Stimulated activated CD8-positive, alpha-beta memory T cell treated with anti-CD3 and anti-CD28 coated beads, Interleukin-4, amount 100 ng/mL, for 1 hour (primary cell): ENCODE measurements at places on chromosomes 1 and 21.

GRCh38 chr1:150021191-150021694, 10.7 kb upstream of the OTUD7B start:
- no peak for DNase-seq

GRCh38 chr1:227736814-227737432, 1.7 kb downstream of the SNAP47 start:
- DNase-seq: no peak

DNA sequence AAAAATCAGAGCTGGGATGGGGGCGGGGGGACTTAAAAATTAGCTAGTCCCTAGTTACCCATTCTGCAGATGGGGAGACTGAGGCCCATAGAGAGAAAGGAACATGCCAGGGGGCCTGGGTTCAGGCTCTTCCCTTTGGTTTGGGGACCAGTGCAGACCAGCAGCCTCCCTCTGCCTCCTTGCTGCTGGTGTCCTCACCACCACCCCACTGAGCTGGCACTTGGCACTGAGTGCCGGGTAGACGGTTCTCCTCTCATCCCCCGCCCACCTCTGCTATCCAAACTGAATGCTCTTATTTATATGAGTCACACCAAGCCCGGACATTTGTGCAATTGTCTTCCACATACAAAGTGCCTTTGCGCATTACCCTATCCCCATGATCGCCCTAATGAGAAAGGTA, 39.2 kb downstream of the CAMK2N1 start:
- no peak for DNase-seq

GRCh38 chr1:173532237-173532636, 55.1 kb downstream of the PRDX6 start:
- no peak for DNase-seq

DNA sequence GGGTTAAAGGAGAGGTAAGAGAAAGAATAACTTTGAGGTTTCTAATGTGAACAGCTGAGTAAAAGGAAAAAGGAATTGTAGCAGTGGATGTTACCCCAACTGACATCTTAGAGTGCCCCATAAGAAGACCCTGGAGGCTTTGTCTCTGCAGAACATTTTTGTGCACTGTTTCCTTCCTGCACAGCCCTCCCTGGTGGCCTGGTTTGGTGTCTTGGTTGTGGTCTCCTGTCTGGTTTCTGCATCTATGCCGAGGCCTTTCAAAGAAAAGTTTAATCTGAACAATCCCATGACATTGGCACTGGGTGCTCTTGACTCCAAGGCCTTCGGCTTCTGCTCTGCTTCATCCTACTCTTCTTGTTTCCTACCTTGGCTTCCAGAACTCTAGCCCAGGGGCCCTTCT, 57.8 kb downstream of the RHOU start:
- DNase-seq: no peak

DNA sequence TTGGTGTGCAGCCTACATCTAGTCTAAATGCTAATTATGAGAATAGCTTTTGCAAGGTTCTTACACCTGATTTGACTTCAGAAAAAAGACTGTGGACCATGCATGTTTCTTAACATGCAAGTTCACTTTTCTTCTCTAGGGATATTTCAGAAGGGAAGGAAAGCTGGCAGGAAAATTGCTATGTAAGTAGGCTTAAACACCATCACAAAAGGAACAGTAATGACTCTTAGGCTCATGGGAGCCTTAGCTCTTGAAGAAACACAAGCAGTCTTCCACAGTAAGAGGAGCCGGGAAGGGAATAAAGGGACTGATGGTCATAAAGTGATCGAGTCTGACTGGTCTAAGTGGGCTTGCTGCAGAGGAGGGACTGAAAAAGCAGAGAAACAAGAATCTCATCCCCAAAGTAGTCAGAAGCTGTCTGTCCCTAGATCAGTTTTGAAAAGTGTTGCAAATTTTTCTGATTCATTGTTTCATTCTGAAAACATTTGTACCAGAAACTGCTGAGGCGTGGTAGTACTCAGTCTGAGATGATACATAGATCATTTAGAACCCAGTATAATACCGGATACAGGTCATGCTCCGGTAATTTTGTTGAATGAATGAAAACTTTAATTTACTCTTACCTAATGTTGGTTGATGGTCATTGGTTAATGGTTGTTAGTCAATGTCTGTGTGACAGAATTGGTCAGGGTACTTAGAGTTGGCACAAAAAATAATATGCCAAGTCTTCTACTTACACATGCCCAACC, 40.9 kb downstream of the SMYD2 start:
- DNase-seq: no peak

- peak; percentile 24 for DNase-seq
These were observed 57.9 kb downstream of the FHAD1 start for GRCh38 chr1:15304708-15305467.

- no peak for DNase-seq
These were observed 177.2 kb downstream of the PLPPR4 start for GRCh38 chr1:99441299-99442095.

GRCh38 chr1:36825226-36825625, 209.1 kb downstream of the GRIK3 start:
- no peak for DNase-seq

DNA sequence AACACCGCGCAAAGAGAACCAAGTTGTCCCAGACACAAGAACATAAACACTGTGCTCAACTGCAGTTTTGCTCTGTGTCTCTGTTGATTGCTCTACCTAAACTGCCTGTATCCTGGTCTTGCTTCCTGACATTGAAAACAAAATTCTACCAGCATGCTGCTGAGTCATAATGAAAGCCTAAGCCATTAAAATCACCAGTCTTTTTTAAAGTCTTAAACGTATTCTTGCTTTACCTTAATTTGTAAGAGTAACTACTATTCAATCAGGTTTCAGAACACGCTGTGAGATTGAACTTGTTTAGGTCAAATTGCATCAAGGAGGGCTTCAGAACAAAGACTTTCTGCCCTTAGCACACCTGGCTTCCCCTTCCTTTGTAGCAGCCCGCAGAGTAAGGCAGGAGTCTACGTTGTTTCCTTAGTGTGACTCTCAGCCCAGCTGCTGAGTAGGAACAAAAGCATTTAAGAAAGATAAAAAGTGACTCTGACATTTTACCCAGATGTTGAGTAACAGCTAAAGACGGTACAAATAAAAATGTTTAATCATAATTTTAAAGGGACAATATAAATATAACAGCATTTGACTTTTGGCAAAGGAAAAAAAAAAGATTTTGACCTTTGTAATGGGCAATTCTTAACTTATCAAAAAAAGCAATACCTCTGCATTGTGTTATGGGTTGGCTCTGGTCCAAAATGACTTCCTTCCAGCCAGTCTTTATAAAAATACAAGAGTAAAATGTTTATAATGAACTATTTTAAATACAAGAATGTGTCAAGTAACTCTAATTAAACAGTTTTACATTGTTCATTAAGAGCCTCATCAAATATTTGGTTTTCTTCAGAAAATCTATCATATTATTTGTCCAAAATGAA, 186.9 kb upstream of the ADGRL4 start:
- DNase-seq: no peak

DNA sequence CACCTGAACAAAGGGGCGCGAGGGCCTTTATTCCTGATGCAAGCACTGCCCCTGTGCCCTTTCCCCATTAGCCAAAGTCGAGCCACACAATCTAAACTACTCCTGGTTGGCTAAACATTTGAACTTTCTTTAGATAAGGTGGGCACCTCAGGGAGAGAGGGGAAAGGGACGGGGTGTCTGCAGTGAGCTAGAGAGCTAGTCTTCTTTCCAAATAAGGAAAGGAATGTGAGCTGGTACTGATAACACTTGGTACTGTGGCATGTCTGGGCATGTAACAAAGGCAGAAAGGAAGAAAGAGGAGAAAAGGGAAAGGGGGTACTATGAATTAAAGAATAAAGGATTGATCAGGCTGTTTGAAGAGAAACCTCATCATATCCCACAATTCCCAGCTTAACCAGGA, 62.8 kb downstream of the OVGP1 start:
- no peak for DNase-seq
